Right renal pelvis (tissue), 4 donors: ENCODE measurements at places on chromosomes 11 and 22.
A peak's percentile ranks its signal among the peaks of the same experiment; 100 is the strongest.

DNA sequence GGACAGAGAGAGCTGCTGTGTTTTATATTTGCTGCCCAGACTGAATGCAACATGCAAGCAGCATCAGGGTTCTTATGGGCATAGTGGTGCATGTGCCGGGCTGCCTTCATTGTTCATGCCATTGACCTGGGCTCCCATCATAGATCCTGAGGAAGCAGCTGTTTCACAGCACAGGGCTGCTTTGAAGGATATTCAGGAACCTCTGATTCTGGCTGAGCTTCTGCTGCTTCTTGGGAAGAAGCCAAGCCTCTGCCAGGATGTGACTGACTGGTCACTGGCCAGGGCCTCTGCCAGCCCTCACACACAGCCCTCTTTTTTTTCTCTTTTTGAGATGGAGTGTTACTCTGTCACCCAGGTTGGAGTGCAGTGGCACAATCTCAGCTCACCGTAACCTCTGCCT, 43.3 kb downstream of the CYB5R2 start:
- DNase-seq, result no peak

DNA sequence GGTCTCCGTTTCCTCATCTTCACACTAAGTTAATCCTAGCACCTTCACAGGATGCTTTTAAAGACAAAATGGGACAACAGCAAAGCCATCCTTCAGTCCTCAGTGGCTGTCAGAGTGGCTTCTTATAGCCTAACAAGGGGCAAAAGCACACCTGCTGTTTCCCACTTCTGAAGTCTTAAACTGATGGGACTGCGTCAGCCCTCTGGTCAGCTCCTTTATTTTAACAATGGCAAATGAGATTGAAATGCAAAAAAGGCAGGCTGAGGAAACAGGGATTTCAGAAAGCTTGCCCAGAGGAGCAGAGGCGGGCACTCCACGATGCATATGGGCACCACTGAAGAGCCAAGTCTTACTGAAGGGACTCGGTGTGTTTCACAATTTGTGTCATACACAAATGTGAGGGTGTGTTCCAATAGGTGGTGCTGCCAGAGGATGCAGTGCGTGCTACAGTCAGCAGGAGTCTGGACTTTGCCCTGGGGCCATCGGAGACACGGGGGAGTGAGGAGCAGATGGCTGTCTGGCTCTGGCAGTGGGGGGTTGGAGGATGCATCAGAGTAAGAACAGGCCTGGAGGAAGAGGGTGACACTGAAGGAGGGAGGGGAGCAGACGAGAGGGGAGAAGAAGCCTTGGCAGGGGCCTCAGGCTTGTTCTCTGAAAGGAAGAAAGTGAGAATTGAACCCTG, 47.3 kb downstream of the TENM4 start:
- peak; percentile 19 for DNase-seq

DNA sequence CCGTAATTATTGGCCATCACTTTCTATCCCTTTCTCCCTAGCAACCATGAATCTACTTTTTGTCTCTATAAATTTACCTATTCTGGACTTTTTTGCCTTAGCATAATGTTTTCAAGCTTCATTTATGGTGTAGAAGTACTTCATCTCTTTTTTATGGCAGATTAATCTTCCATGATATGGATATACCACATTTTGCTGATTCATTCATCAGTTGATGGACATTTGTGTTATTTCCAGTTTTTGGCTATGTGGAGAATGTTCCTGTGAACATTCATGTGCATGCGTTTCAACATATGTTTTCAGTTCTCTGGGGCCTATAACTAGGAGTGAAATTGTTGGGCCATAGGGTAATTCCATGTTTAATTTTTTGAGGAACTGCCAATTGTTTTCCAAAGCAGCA, 12.8 kb downstream of the CAPN1 start:
- no peak for DNase-seq

GRCh38 chr11:2898366-2899079, 12.9 kb upstream of the CDKN1C start:
- DNase-seq, result no peak

GRCh38 chr11:134665571-134666270, 253.7 kb upstream of the B3GAT1 start:
- no peak for DNase-seq

GRCh38 chr22:24699876-24700275, 74.6 kb downstream of the PIWIL3 start:
- no peak for DNase-seq

GRCh38 chr11:44854086-44854485, 96.6 kb downstream of the TP53I11 start:
- DNase-seq, result no peak

GRCh38 chr22:31143537-31143936, 3.2 kb upstream of the PLA2G3 start:
- no peak for DNase-seq

DNA sequence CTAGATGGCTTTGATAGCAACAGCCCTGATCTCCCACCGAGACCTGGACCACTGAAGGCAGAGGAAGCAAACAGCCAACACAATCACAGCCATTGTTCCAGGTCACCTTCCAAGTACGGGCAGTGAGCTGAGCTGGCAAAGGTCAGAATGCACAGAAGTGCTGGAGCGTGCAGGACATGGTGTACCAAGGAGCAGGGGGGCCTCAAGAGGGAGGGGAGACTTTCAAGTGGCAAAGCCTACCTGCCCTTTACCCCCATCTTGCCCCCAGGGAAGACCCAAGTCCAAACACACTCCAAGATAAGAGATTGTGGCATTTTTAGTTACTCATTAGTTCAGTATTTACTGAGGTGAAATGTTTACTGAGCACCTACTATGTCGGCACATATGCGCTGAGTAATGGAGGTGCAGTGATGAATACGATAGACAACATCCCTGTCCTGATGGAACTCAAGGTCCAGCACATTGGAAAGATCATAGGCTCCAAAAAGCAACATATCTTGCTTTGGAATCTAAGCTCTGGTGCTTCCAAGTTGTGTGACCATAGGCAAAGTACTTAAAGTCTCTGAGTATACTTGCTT, 26.0 kb upstream of the TTC12 start:
- DNase-seq, result no peak

DNA sequence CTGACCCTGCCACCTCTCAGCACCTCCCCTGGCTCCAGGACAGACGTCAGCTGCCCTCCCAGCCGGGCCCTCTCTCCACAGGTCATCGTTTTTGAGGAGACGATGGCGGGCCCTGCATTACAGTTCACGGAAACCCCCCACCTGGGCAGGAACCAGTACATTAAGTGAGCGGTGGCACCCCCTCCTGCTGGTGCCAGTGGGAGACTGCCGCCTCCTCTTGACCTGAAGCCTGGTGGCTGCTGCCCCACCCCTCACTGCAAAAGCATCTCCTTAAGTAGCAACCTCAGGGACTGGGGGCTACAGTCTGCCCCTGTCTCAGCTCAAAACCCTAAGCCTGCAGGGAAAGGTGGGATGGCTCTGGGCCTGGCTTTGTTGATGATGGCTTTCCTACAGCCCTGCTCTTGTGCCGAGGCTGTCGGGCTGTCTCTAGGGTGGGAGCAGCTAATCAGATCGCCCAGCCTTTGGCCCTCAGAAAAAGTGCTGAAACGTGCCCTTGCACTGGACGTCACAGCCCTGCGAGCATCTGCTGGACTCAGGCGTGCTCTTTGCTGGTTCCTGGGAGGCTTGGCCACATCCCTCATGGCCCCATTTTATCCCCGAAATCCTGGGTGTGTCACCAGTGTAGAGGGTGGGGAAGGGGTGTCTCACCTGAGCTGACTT, 37.0 kb downstream of the B3GAT1 start:
- DNase-seq, result no peak

DNA sequence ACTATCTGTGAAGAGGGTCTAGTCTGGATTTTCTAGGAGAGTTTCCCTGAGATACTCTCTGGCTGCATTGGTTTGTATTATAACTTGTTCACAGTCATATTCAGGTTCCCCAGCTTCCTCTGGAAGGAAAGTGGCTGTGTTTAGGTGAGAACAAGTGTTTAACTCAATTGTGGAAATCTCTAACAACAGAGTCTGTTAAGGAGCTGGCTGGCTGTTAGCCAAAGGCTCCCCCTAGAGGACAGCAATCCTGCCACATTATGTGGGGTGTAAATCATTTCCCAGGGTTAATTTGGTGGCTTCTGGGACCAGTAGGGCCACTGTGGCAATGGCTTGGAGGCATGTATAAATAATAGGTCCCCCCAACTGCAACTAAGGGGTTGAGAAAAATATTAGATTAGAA, 18.4 kb downstream of the MS4A6E start:
- no peak for DNase-seq

GRCh38 chr11:126419801-126420697, 64.6 kb downstream of the ST3GAL4 start:
- DNase-seq, result no peak

DNA sequence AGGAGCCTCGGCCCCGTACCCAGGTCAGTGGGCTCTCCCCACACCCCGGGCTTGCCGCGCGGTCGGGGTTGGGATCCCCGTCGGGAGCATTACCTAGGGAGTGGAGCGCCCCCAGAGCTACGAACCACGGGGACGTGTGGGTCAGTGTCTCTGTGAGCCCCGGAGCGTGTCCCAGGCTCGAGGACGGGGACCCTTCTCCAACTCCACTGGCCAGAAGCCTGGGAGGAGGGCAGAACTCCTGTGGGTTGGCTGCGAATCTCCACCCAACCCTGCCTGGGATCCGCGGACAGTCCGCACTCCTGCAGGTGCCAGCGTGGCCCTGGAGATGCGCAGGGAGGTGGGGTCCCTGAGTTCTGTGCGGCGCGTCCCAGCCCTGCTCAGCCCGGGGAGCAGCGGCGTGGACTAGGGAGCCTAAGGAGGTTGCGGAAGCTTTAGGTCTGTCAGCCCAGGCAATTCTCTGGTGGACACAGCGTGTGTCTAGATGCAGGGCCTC, 346 bp downstream of the PPFIBP2 start:
- DNase-seq, result no peak

DNA sequence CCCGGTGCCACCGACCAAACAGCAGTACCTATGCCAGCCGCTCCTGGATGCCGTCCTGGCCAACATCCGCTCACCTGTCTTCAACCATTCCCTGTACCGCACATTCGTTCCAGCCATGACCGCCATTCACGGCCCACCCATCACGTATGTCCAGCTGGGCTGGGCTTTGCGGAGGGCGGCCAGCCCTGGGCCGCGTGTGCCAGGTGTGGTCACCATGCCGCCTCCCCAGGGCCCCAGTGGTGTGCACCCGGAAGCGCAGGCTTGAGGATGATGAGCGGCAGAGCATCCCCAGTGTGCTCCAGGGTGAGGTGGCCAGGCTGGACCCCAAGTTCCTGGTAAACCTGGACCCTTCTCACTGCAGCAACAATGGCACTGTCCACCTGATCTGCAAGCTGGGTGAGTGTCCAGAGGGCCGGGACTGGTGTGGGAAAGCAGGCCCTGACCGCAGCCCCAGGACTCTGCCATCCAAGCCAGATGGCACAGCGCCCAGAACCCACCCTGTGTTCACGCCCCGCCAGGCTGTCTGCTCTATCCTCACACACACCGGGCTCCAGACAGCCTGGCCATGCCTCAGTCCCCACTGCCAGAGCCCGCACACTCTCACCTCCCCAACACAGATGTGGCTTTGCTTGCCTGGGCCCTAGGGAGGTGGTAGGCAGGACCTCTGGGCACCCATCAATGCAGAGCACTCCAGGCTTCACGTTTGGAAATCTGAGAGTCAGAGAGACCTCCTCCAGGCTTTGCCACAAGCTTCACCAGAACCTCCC, 77.6 kb downstream of the MED15 start:
- no peak for DNase-seq

DNA sequence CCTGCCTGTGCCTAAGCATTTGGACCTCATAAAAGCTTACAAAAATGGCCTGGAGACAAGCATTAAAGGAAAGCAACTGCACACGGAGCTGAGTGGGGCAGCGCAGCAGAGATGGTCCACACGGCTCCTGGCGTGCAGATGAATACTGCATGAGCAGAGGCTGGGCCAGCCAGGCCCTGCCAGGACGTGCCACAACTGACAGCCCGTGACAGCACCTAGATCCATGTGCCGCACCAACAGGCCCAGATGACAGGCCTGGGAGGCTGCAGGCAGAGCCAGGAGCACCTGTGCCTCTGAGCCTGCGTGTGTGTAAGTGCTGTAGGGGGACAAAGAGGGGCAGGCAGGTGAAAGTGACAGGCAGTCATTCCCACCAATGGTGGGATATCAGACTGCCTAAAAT, 33.4 kb downstream of the MICAL3 start:
- no peak for DNase-seq

DNA sequence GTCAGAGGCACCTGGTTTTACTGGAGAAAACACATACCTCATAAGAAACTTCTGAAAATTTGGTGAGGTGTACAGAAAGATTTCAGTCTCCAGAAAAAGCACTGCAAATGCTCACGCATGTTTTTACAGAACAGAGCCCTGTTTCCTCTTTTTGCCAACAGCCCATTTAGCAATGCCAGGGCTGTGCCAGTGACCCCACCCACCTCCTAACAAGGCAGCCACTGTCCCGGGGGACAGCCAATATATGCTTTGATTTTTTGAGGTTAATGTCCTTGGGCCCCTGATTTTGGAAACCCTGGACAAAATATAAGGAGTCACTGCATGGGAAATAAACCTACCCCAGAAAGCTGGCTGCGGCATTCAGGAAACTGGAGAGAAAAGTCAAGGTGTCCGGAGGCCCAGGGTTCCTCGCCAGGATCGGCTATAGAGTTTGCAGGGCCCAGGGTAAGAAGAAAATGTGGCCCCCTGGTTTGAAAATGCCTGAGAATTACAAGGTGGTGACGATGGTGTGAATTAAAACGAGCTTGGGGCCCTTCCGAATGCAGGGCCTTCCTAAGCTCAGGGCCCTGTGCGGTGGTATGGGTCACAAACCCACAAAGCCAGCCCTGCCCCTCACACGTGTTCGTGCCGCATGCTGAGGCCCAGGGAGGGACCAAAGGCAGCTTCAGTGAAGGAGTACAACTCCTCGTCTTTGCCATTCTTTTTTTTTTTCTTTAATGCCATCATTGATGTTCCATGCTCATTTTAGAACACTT, 71.1 kb upstream of the WNT7B start:
- no peak for DNase-seq

DNA sequence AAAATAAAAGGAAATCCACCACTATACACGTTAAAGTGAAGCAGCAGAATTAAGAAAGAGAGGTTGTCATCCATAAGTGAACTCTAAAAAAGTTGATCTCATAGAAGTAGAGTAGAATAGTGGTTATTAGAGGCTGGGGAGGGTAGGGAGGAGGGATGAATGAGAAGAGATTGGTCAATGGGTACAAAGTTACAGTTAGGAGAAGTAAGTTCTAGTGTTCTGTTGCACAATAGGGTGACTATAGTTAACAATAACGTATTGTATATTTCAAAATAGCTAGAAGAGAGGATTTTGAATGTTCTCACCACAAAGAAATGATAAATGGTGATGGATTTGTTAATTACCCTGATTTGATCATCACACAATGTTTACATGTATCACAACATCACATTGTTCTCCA, 72.0 kb downstream of the CD82 start:
- DNase-seq, result no peak

DNA sequence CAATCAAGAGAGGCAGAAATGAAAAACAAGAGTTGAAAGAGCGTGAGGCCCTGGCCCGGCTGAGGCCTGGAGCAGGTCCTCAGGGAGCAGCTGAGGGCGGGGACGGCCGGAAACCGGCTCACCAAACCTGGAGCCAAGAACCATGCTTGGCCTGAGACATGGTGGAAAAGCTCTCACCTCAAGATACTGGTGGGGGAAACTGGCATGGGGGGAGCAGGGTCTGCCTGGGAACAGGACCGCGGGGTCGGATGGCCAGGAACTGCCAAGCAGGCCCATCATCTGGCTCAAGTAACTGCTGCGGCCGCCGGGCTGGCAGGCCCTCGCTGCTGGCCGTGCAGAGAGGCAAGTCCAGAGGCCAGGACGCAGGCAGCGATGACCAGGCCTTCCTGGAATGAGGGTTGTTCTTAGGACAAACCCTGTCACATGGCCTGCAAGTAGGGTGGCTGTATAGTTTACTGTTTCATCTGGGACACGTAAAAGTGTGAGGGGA, 18.9 kb upstream of the WNT11 start:
- DNase-seq, result no peak
